Fibroblast of lung (primary cell): ENCODE measurements at places on chromosomes 11 and 22.

DNA sequence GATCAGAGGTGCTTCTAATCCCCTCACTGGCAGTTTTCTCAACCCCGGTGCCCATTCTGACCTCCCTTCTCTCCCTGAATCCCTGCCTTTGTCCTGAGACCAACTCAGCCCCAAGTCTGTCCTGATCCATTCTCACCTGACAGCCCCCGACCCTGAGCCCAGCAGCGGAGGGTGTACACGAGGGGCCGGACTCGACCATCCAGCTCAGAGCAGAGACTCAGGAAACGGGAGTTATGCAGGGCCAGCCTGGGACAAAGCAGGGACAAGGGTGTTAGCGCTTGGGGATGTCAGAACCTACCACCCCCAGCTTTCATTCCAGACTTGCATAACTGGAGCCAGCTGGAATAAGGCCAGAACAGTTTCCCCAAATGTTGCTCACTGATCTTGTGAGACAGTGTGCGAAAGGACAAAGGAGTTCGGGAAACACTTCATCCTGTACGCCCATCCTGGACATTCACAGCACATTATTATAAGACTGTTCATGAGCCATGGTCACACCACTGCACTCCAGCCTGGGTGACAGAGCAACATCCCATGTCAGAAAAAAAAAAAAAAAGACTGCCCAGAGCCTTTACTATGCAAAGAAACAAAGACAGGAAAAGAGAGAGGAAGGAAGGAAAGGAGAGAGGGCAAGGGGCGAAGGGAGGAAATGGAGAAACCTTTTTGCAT is 3.5 kb upstream of the EEF1G start:
- no peak for DNase-seq

- no peak for DNase-seq
These were observed 861.4 kb upstream of the RAG2 start for GRCh38 chr11:37459456-37459855.

DNA sequence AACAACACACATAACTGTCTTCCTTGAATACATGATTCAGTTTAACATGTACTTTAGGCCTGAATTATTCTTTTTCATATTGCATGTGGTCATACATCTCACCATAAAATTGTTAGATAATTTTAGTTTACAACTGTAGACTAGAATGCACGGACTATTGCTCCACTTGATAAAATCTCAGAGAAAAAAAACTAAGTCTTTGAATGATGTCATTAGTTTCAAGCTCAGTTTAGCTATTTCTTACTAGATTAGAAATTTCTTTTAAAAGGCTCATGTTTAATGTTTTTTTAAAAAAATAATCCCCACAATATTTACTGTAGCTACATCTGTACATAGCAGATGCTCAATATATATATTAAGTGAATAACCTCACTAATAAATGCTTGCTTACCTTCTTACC is 5.1 kb downstream of the RSF1 start:
- no peak for DNase-seq

DNA sequence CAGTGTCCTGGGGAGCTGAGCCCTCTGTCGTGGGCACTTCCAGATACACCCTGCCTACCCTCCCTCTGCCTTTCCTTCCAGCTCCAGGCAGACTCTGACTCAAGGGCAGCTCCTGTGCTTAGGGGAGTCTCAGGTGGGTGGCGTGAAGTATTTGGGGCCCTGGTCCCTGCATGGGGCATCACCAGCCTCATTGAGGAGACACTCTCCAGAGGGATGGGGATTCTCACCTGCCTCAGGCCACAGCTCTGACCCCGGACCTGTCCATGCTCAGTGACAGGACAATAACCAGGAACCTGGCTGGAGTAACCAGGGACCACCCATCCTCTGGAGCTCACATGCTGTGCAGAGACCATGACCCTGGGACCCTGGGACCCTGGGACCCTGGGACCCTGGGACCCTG is 41.2 kb downstream of the GGTLC2 start:
- no peak for DNase-seq

DNA sequence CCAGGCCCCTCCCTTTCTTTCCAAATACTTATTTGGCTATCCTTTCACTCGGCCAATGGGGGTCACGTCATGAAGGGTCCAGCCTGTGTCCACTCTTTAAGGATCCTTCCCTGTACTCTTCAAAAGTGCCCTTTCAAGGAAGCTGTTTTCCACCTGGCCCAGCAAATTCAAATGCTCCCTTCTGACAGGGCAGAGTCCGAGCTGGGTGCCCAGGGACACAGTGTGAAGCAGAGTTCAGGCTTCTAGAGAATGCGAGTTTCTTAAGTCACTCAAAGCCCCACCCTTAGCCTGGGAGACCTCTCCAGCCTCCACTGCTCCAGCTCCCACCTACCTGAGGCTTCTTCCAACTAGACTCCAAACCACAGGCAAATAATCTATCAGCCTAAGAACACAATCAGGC is 5.5 kb upstream of the APOA1 start:
- no peak for DNase-seq

- no peak for DNase-seq
These were observed 123.6 kb downstream of the MN1 start for GRCh38 chr22:27677905-27678458.

GRCh38 chr11:46047520-46047919 is 73.7 kb downstream of the PHF21A start:
- no peak for DNase-seq

GRCh38 chr11:77468527-77468926 is 5.4 kb downstream of the PAK1 start:
- no peak for DNase-seq

DNA sequence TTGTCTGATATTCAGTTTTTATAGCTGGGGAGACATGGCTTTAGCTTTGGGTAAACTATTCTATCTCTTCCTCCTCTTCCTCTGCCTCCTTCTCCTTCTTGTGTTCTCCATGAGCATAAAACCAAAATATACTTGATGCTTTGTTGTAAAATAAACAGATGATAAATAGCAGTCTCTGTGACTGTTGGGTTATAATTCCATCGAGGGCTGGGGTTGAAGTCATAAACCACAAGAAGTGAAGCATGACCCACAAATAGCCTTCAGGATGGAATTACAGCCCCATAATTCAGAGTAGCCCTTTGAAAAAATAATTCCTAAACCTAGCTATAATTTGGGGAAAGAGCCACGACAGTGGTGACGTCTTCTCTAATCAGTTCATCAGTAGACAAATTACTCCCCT is 177.7 kb downstream of the SNX19 start:
- DNase-seq = peak; percentile 41

DNA sequence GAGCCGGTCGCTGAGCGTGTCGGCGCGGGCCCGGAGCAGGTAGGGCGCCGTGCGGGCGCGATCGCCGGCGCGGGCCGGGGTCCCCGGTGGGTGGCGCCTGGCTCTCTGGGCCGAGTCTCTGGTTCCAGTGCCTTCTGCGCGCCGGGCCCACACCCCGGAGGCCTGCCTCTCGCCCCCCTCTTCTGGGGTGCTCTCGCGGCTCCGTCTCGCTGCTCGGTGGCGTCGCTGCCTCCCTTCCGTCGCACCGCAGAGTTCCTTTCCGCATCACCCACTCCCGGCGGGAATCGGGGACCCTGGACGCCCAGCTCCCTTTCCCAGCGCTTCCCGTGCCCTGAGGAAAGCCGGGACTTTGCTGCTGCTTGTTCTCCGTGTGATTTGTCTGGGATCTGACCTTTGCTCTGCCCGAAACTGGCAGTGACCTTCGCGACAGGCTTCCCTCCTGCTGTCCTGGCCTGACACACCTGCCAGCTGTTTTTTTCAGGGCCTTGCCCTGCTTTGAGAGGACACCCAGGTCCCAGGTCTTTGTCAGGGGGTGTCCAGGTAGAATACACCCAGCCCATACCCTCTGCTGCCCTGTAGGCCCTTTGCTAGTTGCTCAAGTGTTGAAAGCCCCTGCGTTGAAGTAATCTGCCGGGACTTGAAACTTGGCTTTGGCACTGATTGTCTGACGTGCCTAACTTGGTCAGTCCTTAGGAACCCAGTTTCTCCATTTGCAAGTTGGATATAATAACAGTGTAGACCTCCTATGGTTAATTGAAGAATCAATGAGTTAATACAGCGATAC is 711 bp downstream of the FDX1 start:
- peak; percentile 36 for DNase-seq

GRCh38 chr11:11537372-11537771 is 84.4 kb downstream of the GALNT18 start:
- DNase-seq = no peak

- peak; percentile 100 for DNase-seq
These were observed 63.2 kb upstream of the RRAS2 start for GRCh38 chr11:14422052-14422813.

DNA sequence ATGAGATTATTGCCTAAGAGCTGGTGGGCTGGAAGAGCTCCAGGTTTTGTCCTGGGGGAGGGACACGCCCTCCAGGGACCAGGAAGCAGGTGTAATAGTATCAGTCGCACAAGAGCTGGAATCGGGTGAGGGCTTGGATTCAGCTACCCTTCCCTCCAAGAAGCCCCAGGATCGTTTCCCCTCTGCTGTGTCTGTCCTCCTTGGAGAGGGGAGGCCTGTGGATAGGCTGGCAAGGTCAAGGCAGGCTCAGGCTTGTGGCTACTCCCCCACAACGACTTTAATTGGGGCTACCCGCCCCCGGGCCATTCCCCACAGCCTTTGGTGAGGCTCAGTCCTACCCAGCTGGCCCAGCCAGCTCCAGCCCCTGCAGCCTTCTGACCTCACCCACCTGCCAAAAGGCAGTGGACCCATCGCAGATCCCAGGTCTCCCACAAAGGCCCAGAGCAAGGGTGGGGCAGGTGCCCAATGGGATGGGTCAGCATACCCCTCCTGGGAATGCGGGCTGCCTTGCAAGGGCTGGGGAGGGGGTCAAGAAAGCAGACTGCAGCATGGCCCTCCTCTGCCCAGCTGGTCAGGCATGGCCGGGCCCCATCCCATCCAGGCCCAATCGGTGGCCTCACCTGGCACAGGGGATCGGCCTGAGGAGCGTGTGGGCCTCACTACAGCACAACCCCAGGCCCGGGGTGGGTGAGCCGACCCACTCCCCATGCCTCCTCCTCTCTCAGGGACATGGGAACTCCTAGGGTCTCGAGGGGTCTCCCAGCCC is 1.0 kb downstream of the CTSD start:
- no peak for DNase-seq

- no peak for DNase-seq
These were observed 1.5 kb downstream of the TUB start for GRCh38 chr11:8082391-8083087.

DNA sequence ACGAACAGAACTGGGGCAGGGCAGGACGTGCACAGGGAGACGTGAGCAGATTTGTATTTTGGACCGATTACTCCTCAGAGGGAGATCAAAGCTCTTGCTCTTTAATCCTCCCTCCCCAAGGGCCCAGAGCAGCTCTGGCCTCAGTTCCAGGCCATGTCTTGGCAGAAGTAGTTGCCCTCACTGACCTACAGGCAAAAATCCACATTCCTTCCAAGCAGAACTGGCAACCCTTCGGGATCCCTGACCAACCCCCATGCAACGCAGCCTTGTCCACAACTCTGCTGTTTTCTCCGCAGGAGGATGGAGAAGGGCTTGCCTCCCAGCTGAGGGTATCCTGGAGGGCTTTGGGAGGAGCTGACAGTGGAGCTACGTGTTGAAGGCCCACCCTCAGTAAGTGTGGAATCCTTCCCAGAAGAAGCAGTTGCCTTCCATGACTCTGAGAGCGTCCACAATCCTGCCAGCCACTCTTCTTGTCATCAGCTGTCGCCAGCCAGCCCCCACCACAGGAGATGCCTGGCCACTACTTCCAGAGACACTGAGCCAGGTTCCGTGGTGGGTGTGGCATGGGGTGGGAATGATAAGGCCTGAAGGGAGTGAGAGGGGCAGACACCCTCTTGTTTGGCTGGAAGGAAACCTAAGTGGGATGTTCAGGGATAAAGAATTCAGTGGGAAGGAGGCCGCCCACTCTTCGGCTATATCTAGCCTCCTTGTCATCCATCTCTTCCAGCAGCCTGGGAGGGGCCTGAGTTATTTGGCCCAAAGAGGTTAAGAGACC is 68.1 kb downstream of the PDE2A start:
- DNase-seq = peak; percentile 56

- DNase-seq = no peak
These were observed 47.9 kb downstream of the ZNF280B start for GRCh38 chr22:22460635-22461034.

- DNase-seq = peak; percentile 91
These were observed at the start of gene ARFGAP3 for GRCh38 chr22:42856865-42857704. ARFGAP3 (minus strand) TSS chr22:42857273; CDS start chr22:42857182, 91 bp downstream.

GRCh38 chr11:131685206-131685605 is 314.8 kb downstream of the NTM start:
- no peak for DNase-seq
